ENCODE measurements at places on chromosomes 3 and 15.

- no peak for DNase-seq
Observed at GRCh38 chr3:100149130-100149529, 34.8 kb upstream of the FILIP1L start.

DNA sequence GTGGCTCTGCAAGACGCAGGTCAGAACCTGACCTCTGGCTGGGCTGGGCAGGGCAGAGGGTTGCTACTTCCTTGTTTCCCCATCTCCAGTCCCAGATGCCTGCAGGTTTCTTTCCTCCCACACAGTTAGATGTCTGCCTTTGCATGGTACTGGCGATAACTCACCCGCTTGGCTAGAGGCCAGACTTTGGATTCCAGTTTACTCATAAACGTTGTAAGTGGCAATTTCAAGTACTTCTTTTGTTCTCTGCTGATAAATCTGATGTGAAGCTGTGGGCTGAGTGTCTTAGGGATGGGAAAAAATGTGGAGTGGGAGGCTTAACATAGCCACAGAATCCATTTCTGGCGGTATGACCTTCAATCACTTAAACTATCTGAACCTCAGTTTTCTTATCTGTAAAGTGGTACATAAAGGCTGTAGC lies 194.2 kb downstream of the EBLN2 start:
- peak; percentile 58 for DNase-seq

DNA sequence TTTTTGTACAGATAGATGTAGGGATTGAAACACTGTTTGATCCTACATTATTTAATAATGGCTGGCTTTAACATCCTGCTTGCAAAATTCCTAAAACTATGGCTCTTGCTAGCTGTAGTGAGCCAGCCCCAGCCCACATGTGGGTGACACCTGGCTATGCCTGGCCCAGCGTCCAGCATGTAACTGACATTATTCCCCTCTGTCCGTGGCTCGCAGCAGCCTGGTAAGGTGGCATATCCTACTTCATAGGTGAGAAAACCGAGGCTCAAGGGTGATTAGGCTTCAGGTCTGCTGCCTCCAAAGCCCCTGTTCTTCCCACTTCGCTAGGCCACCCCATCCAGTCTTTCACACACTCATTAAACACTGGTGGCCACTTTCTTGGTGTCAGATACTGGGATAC lies 1.6 kb downstream of the CALML4 start:
- DNase-seq: no peak

GRCh38 chr3:56711344-56711743 lies 28.3 kb upstream of the TASOR start:
- DNase-seq: no peak

DNA sequence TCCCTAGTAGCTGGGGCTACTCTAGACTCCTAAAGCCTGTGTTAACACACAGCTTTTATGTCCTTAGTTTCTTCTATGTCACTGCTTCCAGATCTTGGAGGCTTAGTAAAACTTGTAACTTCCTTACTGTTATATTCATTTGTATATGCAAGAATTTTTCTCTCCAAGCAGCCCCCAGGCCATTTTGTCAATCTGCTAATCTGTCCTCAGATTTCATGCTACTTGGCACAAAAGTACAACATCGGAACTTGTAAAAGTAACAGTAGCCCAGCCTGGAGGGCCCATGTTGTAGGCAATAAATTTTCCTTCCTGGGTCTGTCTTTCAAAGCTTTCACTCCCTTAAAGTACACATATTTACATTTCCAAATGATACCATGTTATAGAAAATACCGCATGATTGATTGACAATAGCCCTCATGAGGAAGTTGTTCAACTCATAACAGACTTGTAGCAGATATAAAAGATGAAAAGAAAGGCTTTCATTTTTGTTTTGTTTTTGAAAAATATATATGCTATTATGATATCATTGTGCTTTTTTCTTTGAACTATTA lies 324.2 kb downstream of the NEK10 start:
- DNase-seq: no peak

DNA sequence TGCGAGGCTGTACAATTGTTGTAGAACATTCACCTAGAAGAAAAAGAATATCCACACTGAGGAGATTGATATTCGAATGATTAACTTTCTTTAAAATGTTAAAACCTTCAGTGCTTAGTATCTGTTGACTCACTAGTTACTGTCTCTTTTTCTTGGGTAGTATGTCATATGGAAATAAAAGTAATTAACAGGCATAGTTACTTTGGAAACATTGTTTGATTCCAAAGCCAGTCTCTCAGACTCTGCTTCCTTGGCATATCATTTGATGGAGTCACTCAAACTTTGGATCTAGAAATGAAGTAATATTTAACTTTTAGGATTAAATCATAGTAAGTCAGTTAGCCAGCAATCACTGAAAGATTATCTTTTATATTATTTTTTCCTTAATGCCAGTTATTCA lies 63.4 kb downstream of the MAP2K5 start:
- DNase-seq: no peak

- no peak for DNase-seq
Observed at GRCh38 chr15:62799037-62799436, 243.5 kb upstream of the TPM1 start.

Measured in fibroblast of skin of scalp (primary cell).